ENCODE measurements at places on chromosomes 1 and 21.

DNA sequence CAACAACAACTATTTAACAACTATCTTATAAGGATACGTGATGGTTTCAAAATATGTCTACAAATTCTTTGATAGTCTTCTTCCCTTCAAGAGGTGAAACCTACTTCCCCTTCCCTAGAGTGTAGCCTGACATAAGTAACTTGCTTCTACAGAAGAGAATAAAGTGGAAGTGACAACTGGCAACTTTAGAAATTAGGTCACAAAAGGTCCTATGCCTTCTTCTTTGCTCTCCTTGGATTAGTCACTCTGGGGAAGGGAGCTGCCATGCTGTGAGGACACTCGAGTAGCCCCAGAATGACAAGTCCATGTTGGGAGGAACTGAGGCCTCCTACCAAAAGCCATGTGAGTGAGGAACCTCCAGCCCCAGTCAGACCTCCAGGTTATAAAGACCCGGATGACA, 19.2 kb downstream of the EFCAB14 start:
- no peak for DNase-seq

- DNase-seq, result no peak
These were observed 16.1 kb downstream of the HIVEP3 start for GRCh38 chr1:41902664-41903063.

DNA sequence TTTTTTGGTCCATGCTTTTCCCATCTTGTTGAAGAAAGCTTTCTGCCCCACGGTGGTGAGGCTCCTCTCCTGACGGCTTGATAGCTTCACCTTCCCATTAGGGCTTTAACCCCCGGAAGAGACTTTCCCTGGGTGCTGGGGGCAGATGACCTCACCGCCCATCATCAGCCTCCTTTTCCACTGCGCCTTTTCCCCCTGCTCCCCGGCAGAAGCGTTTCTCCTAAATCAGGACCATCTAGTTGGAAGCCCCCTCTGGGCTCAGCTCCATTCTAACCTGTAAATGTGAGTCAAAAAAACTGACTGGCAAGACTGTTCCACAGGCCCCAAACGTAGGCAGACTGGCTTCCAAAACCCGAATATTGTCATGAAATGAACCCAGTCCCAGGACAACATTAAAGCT, 6.7 kb downstream of the POFUT2 start:
- DNase-seq, result no peak

- no peak for DNase-seq
These were observed 24.1 kb upstream of the ZSWIM5 start for GRCh38 chr1:45230537-45230936.

DNA sequence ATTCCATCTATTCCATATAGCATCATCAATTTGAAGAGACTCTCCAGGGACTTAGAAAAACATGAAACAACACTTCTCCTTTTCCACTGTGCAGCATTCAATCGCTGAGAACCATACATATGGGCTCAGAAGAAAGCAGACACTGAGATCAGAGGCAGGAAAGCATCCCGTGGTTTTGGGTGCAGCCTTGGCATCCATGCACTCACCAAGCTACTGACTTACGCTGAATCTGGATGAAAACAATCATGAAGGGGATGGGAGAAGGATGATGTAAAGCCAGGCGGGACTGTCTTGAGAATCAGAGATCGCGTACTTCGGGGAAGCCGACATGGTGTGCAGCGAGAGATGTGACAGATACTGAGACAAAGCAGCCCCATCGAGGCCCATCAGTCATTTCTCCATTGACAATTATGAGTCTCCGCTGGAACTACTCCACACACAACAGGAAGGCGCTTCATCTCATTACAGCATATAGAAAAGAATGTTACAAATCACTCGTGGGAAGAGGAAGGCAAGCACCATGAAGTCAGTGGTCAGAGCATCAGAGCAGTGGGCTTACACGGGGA, 2.3 kb upstream of the TIAM1 start:
- DNase-seq, result no peak

GRCh38 chr1:19254416-19254815, 2.8 kb downstream of the MRTO4 start:
- DNase-seq, result no peak
